ENCODE measurements at places on chromosomes 6 and 20. TPM values are rescaled to one million over a fixed set of nuclear protein-coding genes. Genes with fewer than 3 reads are reported as not detected.

C20orf202 gene
- not detected for total RNA-seq

DNA sequence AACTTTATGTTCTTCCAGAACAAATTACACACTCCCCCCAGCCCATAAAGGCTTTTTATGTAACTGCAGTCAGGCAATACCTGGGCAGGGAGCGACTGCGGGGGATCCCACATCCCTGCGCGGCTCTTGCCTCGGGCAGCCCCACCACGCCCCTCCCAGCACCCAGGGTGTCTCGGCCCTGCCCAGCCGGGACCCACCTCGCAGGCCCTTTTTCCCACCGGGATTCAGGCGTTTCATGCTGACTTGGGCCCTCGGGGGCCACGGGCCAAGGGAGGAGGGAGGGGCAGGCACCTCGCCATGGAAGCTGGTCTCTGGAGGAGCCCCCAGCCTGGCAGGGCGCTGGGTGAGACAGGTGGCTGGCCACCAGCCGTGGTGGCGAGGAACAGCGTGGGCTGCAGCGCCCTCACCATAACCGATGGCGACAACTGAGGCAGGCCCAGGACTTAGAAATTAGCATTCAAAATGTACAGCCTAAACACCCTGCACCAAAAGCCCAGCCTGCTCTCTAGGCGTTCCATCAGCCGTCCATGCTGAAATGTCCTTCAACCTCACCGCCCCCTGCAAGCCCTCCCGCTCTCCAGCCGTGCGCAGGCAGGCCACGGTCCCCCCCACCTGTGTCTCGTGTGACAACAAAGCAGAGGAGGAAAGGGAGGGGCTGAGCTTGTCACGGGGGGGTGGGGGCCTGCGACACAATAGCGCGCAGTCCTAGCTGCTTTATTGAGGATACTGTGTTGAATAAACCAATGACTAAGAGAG, 15.1 kb upstream of the FOXC1 start:
- DNase-seq = no peak

SYTL3 gene
- 6.2 TPM for total RNA-seq

SAMD5 gene
- total RNA-seq = 0.10 TPM

TINAG gene
- not detected for total RNA-seq

DNA sequence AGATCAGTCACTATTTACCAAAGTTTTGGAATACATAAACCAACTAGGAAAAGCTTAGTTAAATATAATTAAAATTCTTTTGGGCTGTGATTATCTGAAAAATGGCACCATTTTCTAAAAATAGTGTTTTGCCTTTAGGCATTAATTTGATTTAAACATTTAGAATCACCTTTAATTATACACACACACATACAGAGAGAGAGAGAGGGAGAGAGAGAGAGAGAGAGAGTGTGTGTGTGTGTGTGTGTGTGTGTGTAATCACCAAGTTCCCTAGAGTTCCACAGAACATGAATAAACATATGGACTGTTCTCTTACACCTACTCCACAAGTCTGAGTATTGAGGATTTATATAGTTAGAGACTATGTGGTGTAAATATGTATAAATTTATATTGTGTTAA, 141.2 kb upstream of the ATXN1 start:
- no peak for DNase-seq

CCN6 gene
- 0.24 TPM for total RNA-seq

GRCh38 chr20:22836211-22836610, 198.9 kb upstream of the SSTR4 start:
- DNase-seq = peak; percentile 95

- DNase-seq = no peak
Measured at GRCh38 chr20:63856098-63856511, 5.2 kb upstream of the ABHD16B start.

OVOL2 gene
- not detected for total RNA-seq

PNLDC1 gene
- total RNA-seq = not detected

DNA sequence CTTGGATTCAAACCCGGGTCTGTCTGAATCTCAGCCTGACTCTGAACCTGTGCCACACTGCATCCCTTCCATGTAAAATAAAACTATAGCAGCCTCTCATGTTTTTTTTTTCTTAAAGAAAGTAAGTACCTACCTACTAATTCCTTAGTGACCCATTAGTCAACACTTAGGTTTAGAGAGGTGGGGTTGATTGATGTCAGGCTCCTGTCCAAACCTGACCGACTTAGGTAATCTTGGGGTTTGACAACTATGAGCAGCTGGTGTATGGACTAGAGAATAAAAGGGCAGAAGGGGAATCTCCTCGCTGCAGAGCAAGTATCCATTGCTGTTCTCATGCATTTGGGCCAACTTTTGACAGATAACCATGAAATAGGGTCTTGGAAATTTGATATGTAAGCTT, 6.5 kb downstream of the NKAIN2 start:
- DNase-seq = no peak

DNA sequence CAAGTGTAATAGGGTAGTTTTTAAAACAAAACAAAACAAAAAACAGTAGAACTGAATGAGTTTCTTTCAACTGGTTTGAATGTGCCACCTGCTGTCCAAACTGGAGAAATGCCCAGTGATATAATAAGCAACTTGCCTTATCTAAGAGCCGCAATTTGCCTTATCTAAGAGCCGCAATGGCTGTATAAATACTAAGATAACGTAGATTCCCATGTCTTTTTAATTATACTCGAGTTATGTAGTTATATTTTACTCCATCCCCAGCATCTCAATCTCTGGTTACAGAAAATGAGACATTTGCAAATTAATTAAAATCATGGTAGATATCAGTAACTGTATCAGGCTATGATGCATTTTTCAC, 67.2 kb downstream of the RPP40 start:
- DNase-seq = peak; percentile 66

- no peak for DNase-seq
Measured at GRCh38 chr6:7911345-7911725, 747 bp upstream of the TXNDC5 start.

DNA sequence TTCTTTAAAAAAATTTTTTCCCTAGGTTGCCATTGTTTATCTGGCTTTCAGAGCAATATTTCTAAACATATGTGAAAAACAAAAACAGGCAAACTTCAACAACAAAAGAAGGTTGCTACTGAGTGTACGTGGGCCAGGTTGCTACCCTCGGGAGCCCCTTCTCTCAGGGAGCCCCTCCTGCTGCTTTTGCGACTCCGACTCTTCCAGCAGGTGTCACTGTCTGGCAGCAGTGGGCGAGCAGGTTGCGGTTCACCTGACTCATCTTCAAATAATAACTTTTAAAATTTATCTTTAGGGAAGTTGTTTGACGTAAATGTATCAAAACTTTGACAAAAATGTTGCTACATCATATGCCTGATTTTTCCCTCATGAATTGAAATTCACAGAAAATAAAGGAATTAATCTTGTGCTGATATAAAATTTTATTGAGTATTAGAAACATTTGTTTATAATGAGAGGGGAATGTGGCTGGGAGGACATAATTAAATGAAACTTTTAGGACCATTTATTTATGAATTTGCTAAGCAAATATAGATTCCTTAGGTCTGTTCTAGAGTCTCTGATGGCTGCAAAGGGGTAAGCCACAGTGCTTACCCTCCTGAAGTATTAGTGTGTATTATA, 138.8 kb downstream of the HIVEP1 start:
- DNase-seq = no peak

DNA sequence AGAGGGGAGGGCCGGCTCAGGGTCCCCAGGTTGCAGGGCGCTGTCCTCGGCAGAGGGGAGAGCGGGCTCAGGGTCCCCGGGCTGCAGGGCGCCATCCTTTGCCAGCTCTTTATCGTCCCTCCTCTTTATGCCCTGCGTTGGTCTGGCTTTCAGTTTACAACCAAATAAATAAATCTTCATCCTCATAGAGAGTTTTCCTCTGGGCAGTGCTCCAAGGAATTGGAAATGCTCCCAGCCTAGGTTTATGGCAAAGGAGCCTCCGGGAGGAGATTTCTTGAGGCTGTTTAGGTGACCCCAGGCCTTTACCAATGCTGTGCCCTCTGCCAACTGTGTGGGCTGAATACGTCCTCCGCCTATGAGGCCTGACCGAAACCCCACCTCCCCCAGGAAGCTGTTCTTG, 60.2 kb downstream of the CHMP4B start:
- DNase-seq = no peak

DNA sequence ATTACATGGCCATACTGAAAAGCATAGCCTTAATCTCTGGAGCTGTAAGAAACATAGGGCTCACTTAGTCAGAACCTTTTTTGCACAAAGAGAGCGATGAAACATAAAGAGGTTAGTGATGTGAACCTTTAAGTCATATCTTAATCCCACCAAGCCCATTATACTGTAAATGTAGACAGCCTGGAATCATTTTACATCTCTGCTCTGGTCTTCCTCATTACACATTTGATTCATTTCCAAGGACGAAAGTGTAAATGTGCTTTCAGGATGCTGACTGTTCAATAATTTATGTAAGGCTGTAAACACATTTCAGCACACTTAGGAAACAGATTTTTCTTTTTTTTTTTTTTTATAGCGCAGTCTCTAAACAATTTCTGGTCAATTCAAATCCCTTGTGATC, 131.3 kb upstream of the B3GAT2 start:
- DNase-seq = no peak

LIN28B gene
- total RNA-seq = 0.29 TPM

DNA sequence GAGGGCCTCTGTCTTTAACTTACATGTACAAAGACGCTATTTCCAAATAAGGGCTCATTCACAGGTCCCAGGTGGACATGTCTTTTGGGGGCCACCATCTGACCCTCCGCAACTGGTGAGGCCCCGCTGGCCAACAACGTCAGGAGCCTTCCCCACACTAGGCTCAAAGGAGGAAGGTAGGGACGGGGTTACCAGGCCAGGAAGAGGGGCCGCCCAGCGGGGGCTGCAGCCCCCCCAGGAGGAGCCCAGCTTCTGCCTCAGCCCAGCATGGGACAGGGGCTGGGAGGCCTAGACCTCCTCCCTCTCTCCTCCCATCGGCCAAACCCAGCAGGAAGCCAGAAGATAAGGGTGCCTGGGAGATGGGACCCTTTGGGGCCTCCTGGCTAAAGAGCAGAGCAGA, 142.7 kb downstream of the TAF4 start:
- DNase-seq = no peak

CTAGE9 gene
- total RNA-seq = not detected
